RCC 7860 (cell line): ENCODE measurements at places on chromosomes 1 and 21.

DNA sequence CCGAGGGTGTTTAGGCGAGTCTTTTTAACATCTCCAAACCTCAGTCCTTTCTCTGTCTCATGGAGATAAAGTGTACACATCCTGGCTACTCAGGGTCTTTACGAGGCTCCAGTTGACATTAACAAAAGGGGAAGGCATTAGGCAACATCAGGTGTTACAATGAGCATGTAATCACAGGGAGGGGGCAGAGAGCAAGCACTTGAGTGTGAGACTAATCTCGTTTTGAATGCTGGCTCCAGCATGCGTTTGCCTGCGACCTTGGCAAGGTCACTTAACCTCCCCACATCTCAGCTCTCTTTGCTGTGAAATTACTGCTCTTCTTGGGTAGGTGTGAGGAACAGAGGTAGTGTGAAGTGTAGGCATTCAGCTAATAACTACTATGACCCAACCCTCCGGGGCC is 3.1 kb downstream of the TNNT2 start:
- DNase-seq: no peak

DNA sequence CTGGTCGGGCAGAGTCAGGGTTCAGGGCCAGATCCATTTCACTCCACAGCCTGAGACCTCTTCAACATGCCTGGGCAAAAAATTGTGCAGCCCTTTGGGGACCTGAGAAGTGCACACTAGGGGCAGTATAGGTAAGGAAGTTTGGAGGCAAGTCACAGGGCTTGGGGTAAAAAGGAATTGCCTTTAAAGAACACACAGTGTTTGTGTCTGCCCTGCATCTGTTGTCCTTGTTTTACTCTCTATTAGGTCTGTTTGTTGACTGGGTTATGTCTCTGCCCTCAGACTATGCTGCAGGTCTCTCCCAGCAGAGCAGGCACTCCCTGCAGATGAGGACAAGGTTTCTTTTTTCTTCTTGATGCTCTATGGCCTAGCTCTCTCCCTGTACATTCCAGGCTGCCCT is 22.0 kb downstream of the LDLRAD2 start:
- DNase-seq: no peak

DNA sequence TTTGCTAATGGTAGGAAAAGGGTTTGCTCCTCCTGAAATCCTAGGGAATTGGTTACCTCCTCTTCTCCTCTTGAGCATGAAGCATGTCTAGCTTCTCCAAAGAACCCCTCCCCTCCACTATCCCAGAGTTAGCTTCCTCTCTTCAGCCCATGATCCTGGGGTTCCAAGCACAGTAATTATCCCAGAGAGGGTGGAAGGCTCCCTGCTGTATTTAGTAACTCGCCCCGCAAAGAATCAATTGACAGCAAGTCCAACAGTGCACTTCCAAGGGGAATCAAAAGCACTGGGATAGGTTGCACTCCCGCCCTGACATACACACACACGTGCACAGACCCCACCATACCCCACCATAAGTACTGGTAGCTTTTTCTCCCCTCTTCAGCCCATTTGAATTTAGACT is 3.1 kb downstream of the S100A8 start:
- no peak for DNase-seq

- no peak for DNase-seq
These were observed 26.2 kb downstream of the TNFSF18 start for GRCh38 chr1:173024543-173024942.

GRCh38 chr1:58611861-58612385 is 34.9 kb upstream of the TACSTD2 start:
- DNase-seq: no peak

- DNase-seq: no peak
These were observed 2.4 kb upstream of the CGN start for GRCh38 chr1:151508833-151509232.

GRCh38 chr1:214957330-214958137 is 125.0 kb upstream of the KCNK2 start:
- peak; percentile 23 for DNase-seq

DNA sequence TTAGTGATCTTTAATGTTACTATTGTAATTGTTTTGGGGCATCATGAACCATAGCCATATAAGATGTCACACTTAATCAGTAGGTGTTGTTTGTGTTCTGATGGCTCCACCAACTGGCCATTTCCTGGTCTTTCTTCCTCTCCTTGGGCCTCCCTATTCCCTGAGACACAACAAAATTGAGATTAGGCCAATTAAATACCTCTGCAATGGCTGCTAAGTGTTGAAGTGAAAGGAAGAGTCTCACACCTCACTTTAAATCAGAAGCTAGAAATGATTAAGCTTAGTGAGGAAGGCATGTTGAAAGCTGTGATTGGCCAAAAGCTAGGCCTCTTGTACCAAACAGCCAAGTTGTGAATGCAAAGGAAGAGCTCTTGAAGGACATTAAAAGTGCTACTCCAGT is 30.7 kb downstream of the PPP2R5A start:
- DNase-seq: no peak

- DNase-seq: no peak
These were observed 11.8 kb upstream of the RALGPS2 start for GRCh38 chr1:178713259-178713658.

DNA sequence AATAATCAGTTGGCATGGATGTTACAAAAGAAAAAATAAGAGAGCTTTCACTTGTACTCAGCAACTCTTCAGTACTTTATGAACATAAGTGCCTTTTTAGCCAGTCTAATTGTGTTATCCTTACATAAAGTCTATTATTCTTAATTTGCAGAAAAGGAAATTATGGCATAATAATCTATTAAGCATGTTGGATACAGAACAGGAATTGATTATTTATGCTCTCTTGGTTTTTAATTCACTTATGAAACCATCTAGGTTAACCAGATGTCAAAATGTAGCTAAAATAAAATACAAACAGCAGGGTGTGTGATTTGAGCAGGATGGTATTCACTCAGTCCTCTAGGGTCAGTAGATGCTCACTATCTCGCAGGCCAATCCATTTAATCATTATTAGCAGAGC is 79.7 kb downstream of the PLPPR5 start:
- DNase-seq: no peak

- no peak for DNase-seq
These were observed 9.4 kb downstream of the SNAP47 start for GRCh38 chr1:227744668-227745067.

- no peak for DNase-seq
These were observed 10.4 kb downstream of the KYAT3 start for GRCh38 chr1:88982055-88982454.

DNA sequence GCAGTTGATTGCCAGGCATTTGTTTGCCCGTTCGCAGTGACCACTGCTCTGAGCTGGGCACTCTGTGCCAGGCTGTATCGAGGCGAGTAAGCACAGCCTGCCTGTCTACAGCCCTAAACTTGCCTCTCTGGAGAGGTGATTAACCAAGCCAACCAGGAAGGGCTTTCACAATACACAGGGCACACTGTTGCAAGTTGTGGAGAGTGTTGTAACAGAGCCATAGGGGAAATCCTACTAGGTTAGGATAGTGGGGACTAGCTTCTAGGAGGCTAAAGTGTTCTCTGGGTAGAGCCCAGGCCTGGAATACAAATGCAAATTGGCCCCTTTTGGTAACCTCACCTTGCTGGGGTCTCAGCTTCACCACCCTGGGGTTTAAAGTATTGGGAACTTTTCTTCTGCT is 23.8 kb downstream of the PRDM2 start:
- DNase-seq: no peak

DNA sequence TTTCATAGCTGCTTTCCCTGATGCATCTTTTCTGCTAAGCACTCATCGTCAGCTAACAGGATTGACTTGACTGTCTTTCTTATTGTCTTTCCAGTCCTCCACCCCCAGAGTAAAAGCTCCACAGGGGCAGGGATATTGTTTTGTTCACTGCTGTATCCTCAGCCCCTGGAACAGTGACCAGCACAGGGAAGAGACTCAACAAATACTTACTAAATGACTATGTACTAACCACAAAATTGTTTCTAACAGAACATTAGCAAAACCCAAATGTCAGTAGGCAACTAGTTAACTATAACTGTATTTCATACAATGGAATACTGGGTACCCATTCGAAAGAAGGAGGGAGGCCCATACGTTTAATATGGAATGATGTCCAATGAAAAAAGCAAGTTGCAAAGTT is 53.0 kb downstream of the BCAR3 start:
- DNase-seq: no peak

DNA sequence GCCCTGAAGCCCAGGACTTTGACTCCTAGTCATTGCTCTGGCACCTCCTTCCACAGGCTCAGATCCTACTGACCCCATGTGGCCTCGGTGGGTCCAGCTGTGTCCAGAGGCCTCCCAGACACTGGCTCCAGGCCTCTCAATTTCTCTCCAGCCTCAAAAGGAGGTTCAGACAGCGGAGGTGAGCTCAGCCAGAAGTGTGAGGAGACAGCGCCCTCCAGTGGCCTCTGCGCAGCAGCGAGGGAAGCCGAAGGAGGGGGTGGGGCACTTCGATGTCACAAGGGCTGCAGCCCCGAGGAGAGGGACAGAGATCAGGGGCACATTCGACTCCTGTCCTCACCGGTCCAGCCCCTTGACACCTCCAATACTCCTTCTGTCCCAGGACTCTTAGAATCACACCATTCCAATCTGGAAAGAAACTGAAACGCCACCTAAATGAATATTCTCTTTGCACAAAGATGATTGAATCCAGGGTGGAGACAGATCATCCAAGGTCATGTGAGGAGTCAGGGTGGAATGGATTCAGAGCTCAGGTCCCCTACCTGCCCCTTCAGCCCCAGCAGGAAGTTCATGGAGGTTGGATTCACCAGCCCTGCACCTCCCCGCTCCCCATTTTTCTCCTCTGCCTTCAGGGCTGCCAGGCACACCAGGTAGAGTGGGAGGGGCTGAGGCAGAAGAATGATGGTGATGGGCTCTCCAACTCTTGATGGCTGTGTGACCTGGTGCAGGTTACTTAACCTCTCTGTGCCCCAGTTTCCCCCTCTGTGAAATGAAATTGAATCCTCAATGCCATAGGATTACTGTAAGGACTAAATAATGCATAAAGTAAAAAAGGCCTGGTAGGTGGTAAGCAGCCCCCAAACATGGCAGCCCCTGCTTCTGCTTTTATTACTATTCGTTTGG is 34.8 kb upstream of the ZBTB40 start:
- peak; percentile 44 for DNase-seq

DNA sequence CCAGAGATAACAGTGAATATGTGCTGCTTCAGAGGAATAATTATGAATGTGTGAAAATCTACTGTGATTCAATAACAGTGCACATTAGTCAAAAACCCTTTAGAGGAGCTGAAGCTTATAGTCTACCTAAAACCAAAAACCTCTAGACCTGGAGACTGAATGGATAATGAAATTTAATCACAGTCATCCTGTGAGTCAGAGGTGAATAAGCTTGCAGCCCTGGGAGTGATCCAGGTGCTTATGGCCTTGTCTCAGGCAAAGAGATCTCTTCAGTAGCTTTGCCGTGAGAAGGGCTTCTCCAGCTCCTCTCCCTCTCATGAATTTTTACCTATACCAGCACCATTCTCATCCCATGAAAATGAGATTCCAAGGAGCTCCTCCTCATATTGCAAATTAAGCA is 81.3 kb upstream of the RGS4 start:
- peak; percentile 67 for DNase-seq

DNA sequence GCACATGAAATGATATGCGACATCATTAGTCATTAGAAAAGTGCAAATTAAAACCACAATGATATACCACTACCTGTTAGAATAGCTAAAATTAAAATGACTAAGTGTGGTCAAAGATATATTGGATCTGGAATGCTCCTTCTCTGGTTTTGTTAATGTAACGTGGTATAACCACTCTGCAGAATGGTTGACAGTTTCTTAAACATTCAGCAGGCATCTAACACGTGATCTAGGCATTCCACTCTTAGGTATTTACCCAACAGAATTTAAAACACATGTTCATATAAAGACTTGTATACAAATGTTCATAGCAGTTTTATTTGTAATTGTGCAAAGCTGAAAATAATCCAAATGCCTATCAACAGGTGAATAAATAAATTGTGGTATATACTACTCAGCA is 165.0 kb upstream of the PLXNA2 start:
- no peak for DNase-seq
